ENCODE measurements at places on chromosomes 6 and 20.

DNA sequence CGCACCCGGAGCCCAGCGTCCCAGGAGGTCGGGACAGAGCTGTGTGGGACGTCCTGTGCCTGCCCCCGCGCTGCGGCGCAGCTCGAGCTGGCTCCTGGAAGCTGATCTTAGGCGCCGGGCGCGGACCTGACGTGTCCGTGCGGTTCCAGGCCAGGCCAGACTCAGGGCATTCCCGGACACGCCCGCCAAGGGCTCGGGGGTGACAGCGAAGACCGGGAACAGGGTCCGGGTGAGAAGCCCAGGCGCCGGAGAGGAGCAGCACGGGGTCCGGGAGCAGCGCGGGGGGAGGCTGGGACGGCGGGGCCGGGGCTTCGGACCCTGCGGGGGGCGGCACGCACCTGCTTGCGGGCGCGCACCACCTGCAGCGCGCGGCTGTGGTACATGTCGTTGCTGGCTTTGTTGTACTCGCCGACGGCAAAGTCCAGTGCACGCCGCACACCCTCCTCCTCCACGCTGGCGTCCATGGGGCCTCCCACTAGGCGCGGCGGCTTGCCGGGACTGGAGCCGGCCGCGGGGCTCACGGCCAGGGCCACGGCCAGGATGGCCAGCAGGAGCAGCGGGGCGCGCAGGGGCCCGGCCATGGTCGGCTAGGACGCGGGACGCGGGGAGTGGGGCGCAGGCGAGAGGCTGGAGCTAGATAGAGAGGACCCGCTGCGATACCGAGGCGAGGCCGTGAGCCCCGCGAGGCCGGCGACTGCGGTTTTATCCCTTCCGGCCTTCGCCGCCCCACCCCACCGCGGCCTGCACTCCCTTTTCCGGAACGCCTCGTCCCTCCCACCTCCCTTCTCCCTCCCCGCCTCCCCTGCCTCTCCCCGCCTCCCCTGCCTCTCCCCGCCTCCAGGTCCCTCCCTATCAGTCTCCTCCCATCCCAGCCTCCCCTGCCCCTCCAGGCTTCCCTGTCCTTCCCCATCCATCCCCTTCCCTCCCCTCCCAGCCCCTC is at the start of gene CST3:
Gene CST3 (minus strand): TSS at position 674 of the 940 bp plus-strand sequence. CDS start 93 bp downstream, at position 581.
- DNase-seq = no peak

- no peak for DNase-seq
These were observed 223.6 kb downstream of the EYA2 start for GRCh38 chr20:47118206-47118605.

- DNase-seq = no peak
These were observed 72.0 kb downstream of the SYNJ2 start for GRCh38 chr6:158053377-158054313.

DNA sequence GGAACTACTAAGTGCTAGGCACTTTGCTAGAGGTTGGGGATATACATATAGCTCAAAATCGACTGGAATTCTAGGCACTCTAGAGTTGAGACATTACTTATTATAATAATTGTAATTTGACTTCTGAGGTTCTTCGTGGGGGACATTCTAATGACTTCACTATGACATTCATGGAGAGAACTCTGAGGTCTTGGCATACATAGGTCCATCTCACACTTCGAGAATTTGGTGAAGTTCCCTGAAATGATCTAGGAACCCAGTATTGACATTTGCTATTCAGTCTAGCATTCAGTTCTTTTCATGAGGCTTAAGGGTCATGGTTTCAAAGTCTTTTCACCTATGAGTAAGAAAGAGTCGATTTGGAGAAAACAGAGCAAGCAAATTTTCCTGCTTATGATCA is 446.6 kb upstream of the JAG1 start:
- DNase-seq = no peak

GRCh38 chr6:106684011-106684410 is 54.6 kb downstream of the QRSL1 start:
- no peak for DNase-seq

GRCh38 chr6:166465003-166465399 is 82.3 kb upstream of the MPC1 start:
- DNase-seq = no peak

GRCh38 chr6:157823001-157823527 is at the start of gene SNX9:
Gene SNX9, plus strand, starts transcription at chr6:157823246. Its CDS starts 189 bp downstream, at chr6:157823435.
- DNase-seq = peak; percentile 41

- DNase-seq = no peak
These were observed 250.9 kb downstream of the ANKRD60 start for GRCh38 chr20:57977569-57977968.

- no peak for DNase-seq
These were observed 30.8 kb downstream of the AGPAT4 start for GRCh38 chr6:161242779-161243693.

- DNase-seq = no peak
These were observed 155.1 kb downstream of the PRDM13 start for GRCh38 chr6:99761711-99762110.

DNA sequence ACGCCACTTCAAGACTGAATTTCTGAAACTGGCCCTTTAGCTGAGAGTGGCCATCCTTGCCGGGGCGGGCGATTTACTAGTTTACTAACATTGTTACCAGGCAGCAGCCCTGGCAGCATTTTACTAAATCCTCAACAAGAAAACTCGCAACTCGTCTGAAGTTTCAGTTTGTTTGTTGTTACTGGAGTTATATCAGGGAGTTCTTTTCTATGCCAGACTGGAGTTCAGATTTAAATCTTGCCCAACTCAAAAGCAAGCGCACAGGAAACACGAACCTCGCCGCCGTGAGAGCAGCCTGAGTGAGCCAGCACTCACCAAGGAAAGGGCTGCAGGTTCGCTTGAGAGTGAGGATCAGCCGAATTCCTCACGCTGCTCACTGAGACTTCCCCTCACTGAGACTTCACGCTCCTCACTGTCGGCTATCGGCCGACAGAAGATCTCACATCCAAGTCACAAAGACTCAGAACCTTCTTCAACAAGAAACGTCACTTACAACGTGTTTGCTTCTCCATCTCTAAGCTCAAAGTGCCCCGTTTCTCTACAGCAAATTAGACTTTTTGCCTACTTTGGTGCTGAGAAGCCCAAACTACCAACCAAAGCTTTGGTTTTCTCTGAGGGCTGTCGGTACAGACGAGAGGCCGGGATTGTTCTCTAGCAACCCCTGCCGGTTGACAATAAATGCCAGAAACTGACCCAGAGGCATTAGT is 78.9 kb downstream of the OLIG3 start:
- peak; percentile 34 for DNase-seq

DNA sequence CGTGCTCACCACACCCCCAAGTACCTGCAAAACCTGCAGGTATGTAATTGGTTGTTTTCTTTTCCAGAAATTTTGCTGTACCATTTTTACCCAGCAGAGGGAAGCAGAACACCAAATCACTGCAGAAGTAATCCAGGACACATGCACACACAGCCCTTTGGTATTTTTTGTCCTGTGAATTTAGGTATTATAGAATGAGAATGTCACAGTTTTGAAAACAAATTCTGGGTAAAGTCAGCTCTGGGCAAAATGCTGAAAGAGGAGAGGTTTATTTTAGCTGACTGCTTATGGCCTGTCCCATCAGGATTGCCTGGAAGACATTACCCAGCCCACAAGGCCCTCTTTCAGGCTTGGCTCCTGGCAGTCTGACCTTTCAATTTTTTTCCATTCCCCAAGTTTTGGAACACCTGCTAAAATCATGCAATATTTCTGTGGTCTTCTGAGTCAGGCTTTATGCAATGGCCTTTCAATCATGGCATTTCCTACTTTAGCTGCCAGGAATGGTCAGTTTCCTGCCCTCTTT is 3.5 kb upstream of the EFHC1 start:
- DNase-seq = no peak

GRCh38 chr6:159107451-159108260 is 61.5 kb upstream of the FNDC1 start:
- peak; percentile 30 for DNase-seq

- no peak for DNase-seq
These were observed 204.5 kb downstream of the ERMARD start for GRCh38 chr6:169955731-169956437.

GRCh38 chr6:21478883-21479539 is 114.5 kb upstream of the SOX4 start:
- DNase-seq = no peak

- no peak for DNase-seq
These were observed 74.2 kb upstream of the PHIP start for GRCh38 chr6:79152269-79152737.

GRCh38 chr6:17593246-17593645 is 6.9 kb upstream of the FAM8A1 start:
- DNase-seq = no peak

DNA sequence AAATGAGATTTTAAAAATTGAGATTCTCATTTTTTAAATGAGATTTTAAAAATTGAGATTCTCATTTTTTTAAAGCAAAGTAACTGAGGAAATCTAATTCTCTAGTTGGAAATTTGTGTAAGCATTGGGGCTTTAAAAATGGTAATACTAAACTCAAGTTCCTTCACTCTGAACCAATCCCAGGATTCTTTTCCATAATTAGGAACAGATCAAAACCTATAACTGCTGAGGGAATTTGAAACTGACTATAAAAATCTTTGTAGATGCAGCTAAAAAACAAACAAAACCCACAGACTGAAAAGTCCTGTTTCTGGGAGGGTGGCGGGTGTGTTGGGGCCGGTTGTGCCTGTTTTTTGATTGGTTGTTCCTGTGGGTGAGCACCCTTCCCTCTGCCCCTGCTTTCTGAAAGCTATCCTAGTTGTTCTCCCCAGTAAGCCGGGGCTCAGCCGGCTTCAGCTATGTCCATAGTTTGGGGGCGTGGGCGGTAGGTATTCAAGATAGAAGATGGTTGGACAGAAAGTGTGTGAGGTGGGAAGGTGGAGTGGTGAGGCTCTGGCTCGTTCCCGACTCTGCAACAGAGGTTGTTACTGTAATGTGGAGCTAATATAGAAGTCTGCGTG is 49.3 kb downstream of the GFRA4 start:
- DNase-seq = no peak

DNA sequence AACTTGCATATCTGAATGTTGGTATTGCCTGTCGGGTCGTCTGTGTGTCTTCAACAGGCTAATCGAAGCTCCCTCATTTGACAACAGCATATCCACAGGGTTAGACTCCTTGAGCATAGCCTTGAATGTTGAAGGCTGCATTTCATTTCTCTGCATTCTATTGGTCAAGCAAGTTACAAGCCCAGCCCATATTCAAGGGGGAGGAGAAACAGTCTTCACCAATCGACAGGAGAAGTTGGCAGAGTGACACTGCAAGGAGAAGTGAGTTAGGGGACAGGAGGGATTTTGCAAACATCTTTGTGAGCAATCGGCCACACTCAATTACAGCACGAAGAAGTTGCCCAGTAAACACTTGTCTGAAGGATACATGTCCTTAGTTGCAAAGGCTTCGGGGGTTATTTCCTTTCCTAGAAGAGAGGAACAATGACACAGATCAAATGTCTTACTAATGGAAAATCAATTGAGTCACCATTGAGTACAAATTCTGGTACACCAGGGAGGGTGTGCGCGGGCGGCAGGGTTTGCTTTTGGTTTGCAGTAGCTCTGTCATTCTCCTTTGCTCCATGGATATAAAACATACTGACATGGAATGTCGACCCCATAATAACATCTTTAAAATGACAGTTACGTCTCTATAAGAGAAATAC is 60.6 kb upstream of the NT5E start:
- no peak for DNase-seq

GRCh38 chr20:38184101-38184500 is 19.0 kb upstream of the TGM2 start:
- DNase-seq = no peak

- no peak for DNase-seq
These were observed 143.8 kb downstream of the DOK5 start for GRCh38 chr20:54619181-54619580.

GRCh38 chr20:48617481-48617880 is 210.3 kb downstream of the PREX1 start:
- no peak for DNase-seq

GRCh38 chr6:26441977-26442376 is 1.7 kb downstream of the BTN3A3 start:
- no peak for DNase-seq

DNA sequence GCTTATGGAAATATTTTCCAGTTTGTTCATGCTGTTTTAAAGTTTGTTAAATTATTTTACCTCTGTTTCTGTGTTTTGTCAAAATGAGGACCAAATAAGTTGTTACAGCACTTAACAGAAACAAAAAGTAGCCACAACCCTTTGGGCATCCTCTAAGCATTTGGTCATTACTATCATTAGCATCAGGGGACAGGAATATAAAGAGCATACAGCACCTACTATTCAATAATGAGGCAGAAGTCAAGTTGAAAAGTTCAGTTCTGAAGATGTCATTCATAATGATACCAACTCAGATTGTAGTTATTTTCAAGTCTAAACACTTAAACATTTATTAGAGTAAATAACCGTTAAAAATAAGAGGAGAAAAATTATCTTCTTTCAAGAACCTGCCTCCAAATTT is 862.3 kb upstream of the FLRT3 start:
- no peak for DNase-seq

GRCh38 chr20:57165427-57166004 is 100.9 kb downstream of the BMP7 start:
- DNase-seq = no peak

GRCh38 chr6:163309491-163310026 is 105.0 kb upstream of the QKI start:
- DNase-seq = no peak

- no peak for DNase-seq
These were observed 142.0 kb upstream of the PMEPA1 start for GRCh38 chr20:57851796-57852195.

GRCh38 chr6:97094376-97094775 is 169.8 kb downstream of the KLHL32 start:
- no peak for DNase-seq

GRCh38 chr20:32158351-32158750 is 48.8 kb downstream of the TM9SF4 start:
- DNase-seq = no peak

DNA sequence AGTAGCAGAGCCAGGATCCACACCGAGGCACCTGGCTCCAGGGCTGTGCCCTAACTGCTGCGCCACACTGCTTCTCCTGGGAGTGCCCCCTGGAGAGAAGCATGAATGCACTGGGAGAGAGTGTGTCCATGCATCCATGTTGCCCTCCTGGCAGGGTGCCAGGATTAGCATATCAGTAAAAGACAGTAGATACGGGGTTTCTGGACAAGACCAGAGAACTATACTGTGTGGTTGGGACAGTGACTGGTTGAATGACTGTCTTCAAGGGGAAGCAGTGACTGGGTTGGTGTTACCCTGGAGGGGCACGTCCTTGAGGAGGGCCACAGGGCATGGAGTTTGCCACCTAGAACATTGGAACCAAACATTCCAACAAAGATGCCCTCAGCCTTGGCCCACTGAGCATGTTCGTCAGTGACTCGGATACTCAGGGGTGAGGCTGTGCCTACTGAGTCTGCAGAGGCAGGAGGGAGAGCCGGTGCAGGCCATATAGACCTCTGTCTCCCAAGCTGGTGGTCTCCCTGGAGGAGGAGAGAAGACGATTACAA is 288.8 kb downstream of the CDC5L start:
- no peak for DNase-seq

DNA sequence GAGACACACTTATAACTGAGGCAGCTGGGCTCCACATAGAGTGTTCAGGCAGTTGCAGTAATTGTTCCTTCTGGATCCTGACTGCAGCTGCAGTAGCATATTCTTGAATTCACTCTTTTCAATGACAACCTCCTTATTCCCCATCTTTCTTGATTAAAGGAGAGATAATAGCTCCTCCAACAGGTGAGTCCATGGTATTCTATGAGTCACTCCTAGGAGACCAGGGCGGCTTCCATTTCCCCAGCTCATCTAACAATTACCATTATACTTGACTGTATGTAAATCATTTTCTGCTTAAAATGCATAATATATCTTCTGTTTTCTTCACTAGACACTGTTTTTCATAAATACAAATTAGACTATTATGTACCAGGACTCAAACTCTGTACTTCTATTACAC is 62.4 kb downstream of the TENT5A start:
- DNase-seq = no peak

Data from stimulated activated CD4-positive, alpha-beta T cell treated with anti-CD3 and anti-CD28 coated beads, Interleukin-1b, Interleukin-23, amount 100 ng/mL, for 1 hour (primary cell).